ENCODE measurements at places on chromosomes 12 and 14.
A peak's percentile ranks its signal among the peaks of the same experiment; 100 is the strongest.

DNA sequence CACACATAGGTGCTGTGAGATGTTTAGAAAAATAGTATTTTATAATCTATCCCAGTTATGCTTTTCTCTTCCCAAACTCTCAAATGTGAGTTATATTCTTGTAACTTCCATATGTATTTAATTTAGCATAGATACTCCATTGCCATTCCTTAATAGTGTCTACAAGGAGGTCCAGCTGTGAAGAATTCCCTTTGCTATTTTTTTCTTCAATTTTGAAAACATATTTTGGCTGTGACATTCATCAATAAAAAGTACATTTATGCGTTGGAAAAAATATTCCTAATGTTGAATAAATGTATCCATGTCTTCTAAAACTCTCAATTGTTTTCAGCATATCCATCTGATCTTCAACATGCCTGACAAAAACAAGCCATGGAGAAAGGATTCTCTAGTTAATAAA, 1402.0 kb upstream of the SEL1L start:
- DNase-seq = no peak

GRCh38 chr12:78916845-78917480, 52.4 kb downstream of the SYT1 start:
- no peak for DNase-seq

DNA sequence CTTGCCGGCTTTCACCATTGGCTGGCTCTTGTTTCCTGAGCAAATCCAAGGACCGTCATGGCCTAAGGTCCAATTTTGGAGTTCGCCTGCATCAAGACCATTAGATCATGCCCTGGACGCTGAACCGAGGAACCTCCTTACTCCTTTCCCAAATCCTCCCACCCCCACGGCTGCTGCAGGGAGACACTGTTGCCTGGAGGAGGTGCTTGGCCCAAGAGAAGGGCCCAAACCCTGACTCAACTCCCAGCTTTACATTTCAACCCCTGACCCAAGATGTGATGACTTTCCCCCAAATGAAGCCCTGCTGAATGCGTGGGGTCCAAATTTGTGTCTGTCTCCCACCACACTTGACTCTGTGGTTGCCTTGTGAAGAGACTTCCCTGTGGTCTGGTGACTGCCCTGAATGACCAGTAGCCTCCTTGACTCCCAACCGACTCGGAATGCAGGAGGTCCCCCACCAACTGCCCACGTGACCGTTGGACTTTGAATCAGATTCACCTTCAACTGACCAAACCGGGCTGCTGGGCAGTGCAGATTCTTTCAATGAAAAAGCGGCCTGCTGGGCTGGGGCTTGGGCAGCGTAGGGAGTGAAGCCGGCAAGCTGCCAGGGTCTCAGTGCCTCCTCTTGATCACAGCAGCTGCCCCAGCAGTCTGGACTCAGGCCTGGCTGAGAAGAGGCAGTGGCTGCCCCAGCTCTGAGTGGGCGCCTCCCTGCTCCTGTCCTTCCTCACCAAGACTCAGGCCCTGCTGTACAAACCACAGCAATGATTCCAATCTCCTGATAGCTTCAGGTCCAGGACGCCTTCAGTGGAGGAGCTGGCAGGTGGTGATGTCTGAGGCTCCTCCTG, 46.7 kb upstream of the OASL start:
- no peak for DNase-seq

GRCh38 chr14:35369701-35370191, 34.8 kb downstream of the NFKBIA start:
- DNase-seq = peak; percentile 58

DNA sequence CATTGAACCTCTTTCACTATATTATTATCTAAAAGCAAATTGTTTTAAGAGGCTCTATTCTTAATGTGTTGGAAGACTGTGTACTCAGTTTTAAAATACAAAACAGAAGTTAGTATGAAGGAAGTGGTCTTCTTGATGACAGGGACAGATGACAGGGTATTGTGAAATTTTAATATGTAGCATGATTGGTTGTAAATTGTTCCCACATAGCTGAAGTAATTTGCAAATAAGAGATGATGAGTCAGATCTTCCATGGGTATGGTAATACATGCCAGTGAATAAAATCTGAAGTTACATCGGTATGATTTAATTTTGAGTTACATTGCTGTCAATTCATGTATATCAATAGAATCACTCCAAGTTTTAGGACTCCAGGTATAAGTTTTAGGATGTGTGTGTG, 454.8 kb downstream of the AEBP2 start:
- no peak for DNase-seq

- no peak for DNase-seq
Measured at GRCh38 chr14:56147986-56148901, 30.0 kb downstream of the PELI2 start.

- no peak for DNase-seq
Measured at GRCh38 chr12:95463050-95463449, 10.9 kb upstream of the METAP2 start.

DNA sequence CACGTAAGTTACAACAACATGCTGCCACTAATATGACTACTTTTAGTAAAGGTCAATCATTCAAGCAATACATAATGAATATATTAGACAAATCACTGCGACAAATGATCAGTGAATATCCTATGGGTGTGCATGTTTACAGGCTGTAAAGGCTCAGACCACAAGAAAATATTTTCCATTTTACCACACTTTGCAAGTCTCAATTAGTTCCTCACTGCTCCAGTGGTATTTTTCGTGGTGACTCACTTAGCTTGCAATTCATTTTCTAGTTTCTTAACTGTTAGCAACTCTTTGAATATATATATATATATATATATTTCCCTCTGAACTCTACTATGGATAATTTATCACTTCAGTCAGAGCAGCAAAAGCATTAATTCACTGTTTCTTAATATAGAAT, 96.9 kb downstream of the EML5 start:
- DNase-seq = no peak

GRCh38 chr12:170371-171225, 43.4 kb downstream of the SLC6A12 start:
- DNase-seq = no peak

DNA sequence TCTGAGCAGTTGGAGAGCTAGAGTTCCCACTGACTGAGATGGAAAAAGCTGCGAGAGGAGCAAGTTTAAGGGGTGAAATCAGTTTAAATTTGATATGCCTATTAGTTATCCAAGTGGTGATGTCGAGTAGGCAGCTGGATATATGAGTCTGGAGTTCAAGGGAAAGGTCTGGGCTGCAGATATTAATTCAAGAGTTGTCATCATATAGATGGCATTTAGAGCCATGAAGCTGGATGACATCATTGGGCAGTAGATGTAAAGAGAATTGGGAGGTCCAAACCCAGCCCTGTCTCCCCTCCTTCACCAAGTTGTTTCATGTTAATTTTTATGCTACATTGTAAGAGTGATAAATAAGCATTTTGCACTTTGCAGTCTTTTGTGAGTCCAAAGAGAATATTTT, 898.1 kb downstream of the GALC start:
- no peak for DNase-seq

DNA sequence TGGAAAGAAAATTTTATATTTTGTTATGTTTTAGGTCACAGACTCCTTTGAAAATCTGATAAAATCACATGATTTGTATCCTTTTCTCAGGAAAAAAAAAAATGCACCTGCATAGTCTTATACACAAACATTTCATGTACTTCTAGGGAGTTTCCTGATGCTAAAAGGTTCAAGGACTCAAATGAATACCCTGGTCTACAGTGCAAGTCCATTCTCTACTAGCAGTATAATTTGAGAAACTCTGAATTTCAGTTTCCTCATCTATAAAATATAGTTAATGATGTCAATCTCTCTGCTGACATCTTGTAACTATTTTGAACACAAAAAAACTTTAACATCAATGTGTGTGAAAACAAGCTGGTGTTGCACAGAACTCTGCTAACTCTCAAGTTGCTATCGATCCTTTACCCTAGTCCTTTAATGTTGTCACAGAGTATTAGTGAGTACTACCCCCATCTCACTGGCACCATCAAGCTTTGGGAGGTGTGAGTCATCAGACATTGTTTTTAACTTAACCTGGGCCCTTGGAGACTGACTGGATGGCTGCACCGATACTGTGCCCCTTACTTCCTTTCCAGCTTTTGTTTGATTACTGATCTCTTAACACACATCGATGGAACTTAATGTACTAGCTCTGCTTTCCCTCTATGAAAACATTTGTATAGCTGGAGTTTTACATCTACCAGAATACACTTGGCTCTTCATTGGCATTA, 251.9 kb upstream of the SOX5 start:
- no peak for DNase-seq

- DNase-seq = no peak
Measured at GRCh38 chr14:102544747-102545460, 35.3 kb upstream of the ANKRD9 start.

DNA sequence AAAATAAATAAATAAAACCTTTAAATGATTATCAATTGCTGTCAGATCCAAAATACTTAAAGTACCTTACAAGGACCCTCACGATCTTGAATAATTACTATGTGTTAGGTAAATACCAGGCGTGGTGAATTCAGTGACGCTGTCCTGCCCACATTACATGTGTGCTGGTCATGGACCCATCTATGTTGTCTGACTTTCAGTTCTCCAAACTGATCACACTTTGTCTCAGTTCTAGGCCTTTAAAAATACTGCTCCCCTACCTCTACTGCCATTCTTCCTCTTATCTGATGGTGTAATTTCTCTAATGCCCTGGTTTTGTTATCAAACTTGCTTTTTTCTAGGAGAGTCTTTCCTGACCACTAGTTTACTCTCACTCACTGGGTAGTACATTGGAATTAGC, 520.7 kb downstream of the TRHDE start:
- no peak for DNase-seq

- DNase-seq = no peak
Measured at GRCh38 chr12:93912086-93912733, 235.0 kb downstream of the CRADD start.

- DNase-seq = no peak
Measured at GRCh38 chr12:120346681-120347080, 19.1 kb upstream of the PLA2G1B start.

Data from T47D (cell line).